ENCODE measurements at places on chromosomes 3 and 15.

- DNase-seq, result no peak
Measured at GRCh38 chr3:4562595-4562994, 69.4 kb downstream of the ITPR1 start.

- no peak for DNase-seq
Measured at GRCh38 chr3:73433687-73434086, 191.1 kb downstream of the PDZRN3 start.

DNA sequence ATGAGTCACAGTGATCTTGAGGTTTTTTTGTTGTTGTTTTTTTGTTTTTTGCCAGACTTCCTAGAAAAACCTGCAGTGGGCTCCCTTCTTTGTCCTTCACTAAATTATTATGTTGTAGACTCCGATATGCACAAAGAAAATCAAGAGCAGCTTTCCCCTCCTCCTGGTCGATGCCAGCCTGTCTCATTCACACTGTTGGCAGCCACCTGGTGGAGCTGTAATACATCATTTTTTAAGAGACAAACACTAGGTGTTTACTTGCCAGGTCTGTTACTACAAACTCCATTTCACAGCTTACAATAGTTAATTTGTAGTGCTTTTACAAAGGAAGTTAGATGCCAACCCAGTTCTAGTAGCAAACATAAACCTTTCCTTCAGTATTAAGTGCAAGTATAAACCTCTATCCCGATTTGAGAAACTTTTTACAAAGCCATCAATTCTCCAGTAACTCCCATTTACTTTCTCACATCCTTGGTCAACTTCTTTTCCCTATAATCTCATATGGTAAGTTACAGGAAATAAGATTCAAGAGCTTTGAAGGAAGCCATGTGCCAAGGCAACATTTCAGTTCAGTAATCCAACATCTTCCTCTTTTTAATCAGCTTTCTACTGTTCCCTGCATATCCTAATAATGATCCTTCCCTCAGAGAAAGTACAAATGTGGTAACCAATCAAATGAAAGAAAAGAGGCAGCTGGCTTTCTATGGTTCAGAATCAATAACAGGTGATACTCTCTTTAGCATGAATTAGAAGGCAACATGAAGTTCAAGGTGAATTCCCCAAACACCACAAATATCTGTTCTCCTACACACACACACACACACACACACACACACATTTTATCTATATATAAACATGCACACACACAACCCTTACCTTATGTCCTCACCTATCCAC lies 14.0 kb downstream of the AAGAB start:
- no peak for DNase-seq

GRCh38 chr3:67897351-67898336 lies 243.2 kb upstream of the SUCLG2 start:
- DNase-seq, result no peak

- DNase-seq, result no peak
Measured at GRCh38 chr15:56207092-56207491, 36.6 kb downstream of the RFX7 start.

DNA sequence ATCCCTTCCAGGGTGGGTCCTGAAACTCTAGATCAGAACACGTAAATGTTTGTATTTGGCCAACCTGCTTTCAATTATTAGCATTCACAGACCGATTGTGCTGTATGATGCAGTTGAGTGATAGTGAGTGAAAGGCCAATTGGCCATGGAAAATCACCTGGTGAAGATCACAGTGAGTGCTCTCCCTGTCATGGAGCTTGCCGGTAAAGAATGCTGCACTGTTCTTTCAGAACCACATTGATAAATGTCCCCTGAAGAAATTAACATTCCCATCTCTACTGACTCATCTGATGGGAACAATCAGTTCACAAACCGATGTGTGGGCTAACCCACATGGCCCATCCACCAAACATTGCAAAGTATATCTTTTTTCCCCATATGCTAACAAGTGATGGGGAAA lies 324.8 kb upstream of the TBL1XR1 start:
- no peak for DNase-seq

DNA sequence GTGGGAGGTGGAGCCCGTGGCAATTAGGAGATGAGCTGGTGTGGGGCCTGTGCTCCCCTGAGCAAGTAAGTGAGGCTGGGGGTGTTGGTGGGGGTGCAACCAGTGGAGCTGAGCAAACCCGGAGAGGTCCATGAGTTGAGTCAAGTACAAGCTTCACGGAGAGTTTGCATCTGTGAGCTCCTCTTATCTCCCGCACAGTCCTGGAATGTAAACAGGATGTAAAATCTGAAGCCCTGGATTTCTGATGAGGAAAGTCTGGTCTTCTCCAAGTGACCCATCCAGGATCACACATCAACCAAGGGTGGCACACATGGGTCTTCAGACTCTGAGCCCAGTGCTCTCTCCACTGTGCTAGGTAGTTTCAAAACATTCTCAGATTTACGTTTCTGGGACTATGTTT lies 67.8 kb downstream of the LSM3 start:
- no peak for DNase-seq

DNA sequence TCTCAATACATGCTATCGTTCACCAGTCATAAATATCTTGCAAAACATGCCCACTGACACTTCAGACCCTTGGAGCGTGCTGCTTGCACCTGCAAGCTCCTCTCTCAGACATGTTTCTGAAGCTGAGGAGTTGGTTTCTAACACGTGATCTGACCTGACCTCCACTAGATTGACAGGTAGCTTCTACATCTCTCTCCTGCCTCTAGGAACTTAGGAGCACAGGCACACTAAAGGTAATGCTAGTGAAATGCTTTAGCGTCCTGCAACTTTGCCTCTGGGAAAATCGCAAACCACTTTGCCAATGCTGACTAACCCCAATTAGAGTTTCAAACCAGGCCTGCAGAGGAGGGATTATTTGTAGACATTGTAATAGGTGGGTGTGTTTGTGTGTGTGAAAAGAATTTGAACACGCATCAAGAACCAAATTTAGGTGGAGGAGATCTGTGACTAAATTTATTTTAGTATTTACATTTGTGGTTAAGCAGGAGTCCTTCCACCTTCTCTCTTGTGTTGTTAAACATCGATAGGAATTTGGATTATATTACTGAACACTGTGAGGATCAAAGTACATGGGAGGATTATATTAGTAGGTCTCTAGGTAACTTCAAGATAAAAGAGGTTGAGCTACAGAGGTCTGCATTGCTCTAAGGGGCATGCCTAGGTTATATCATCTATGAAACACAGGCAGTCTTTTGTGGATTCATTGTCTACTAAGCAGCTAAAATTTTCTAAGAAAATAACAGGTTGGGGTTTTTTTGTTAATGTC lies 86.7 kb upstream of the ZBED2 start:
- no peak for DNase-seq

GRCh38 chr15:89116404-89116803 lies 28.1 kb downstream of the ABHD2 start:
- no peak for DNase-seq

DNA sequence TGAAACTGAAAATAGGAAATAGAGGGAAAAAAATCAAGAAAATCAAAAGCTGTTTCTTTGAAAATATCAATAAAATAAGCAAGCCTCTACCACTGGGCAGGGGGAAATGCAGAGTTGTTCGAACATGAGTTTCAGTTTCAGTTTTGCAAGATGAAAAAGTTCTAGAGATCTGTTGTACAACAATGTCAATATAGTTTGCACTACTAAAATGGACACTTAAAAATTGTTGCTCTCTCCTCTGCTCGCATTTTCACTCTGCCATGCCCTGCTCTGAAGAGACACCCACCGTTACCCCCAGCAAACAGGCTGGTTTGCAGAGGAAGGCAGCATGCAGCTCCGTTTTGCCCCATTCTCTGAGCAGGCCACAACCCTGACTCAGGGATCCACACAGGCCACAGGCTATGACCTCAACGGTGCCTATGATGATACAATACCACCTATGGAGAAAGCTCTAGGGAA lies 64.5 kb downstream of the ZNF148 start:
- no peak for DNase-seq

DNA sequence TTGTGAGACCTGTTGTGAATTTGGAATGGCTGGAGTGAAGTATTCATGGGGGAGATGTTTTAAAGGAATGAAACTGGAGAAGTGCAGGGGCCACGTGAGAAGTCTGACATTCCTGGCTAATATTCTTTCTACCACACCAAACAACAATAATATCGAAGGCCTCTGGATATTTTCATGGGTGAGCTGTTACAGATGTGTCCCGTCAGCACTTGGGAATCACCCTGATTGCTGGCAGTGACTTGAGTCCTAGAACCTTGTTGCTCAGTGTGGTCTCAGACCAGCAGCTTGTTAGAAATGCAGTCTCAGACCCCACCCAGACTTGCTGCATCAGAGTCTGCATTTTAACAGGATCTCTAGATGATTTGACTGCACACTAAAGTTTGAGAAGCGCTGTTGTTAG lies 113.8 kb downstream of the ITPR1 start:
- DNase-seq, result no peak

DNA sequence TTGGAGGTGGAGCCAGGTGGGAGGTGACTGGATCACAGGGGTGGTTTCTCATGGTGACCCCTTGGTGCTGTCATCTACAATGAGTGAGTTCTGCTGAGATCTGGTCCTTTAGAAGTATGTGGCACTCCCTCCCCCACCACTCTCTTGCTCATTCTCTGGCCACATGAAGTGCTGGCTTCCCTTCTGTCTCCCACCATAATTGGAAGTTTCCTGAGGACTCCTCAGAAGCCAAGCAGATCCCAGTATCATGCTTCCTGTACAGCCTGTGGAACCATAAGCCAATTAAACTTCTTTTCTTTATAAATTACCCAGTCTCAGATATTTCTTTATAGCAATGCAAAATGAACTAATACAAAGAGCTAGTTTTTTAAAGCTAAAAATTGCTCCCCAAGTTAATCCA lies 54.7 kb downstream of the SLC41A3 start:
- no peak for DNase-seq

DNA sequence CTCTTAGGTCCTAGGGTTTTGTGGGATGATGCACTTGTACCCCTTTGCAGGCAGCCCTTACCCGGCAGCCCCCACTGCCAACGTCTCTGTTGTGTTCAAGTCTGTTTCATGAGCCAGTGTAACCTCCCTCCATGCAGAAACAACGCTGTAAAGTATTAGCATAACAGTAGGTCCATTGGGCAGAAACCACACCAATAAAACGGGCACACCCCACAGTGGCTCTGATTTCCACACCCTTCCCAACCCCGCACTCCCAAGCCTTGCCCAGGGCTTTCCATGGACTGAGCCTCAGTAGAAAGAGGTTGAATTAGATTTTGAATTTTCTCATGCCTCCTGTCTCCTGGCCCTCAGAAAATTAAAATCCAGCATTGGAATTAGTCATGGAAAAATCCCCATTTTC lies 124.5 kb downstream of the CACNA1D start:
- DNase-seq, result no peak
